ENCODE measurements at places on chromosomes 13 and 19.

- peak; percentile 65 for DNase-seq
Measured at GRCh38 chr13:80342471-80343371, 1.8 kb upstream of the SPRY2 start.

- no peak for DNase-seq
Measured at GRCh38 chr19:16467581-16467980, 4.2 kb downstream of the EPS15L1 start.

GRCh38 chr19:2648528-2648937 is 54.0 kb downstream of the GNG7 start:
- no peak for DNase-seq

DNA sequence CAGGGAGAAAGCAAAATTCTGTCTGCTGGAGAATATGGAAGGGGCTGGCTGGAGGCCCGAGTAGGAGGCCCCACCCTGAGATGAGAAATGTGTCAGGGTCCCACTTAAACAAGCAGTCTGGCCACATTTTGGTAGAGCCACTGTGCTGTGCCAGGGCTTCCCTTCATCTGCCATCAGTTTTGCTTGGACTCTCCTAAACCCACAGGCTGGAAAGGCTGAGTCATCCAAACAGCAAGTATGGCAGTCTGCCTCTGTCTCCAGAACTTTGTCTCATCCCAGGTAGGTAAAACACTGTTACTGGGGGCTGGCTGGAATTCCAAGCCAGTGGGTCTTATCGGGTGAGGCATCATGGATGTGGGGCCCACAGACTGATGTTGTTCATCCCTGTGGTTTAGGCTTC is 1390.6 kb downstream of the UQCRFS1 start:
- DNase-seq: no peak

- DNase-seq: no peak
Measured at GRCh38 chr19:41480336-41480735, 37.4 kb downstream of the ERICH4 start.
